HFFc6 (cell line): ENCODE measurements at places on chromosomes 3 and 15. TPM values are rescaled to one million over a fixed set of nuclear protein-coding genes. Genes with fewer than 3 reads are reported as not detected.

DNA sequence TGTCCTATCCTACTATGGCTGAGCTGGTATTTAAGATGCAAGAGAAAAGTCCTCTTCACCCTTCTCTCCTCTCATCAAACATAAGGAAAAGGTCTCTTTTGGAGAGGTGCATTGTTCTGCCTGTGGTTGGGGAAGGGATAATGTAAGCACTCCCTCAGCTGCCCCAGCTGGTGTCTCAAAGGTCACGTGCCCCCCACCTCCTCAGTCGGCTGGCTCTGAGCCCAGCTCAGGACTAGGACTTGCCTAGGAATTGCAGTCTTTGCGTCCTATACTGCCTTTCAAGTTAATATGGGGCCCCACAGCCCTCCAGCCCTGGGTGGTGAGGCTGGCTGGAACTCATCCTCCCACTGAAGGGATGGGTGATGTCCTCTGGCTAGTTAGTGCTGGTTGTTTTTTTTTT lies 29.7 kb downstream of the OR4F15 start:
- no peak overlapping the region for H3K4me3 ChIP-seq
- no peak overlapping the region for H3K27ac ChIP-seq
- DNase-seq: no peak
- no peaks in the 10 kb centered on the region; the same call in 1 of the 2 replicates for H3K4me1 ChIP-seq
- no peaks in the 10 kb centered on the region; the same call in none of the 2 replicates for H3K27me3 ChIP-seq

GRCh38 chr3:36944012-36944640 lies 728 bp downstream of the TRANK1 start:
- no peak overlapping the region for H3K27ac ChIP-seq
- peak overlapping the region; percentile 87 for H3K4me3 ChIP-seq
- peak; percentile 9 for DNase-seq
- H3K4me1 ChIP-seq: peaks cover 7% of the 10 kb centered on the region
- peaks cover 22% of the 10 kb centered on the region for H3K36me3 ChIP-seq

The SH3BP5 gene
- total RNA-seq: 12.4 and 15.2 TPM in 2 replicates

DNA sequence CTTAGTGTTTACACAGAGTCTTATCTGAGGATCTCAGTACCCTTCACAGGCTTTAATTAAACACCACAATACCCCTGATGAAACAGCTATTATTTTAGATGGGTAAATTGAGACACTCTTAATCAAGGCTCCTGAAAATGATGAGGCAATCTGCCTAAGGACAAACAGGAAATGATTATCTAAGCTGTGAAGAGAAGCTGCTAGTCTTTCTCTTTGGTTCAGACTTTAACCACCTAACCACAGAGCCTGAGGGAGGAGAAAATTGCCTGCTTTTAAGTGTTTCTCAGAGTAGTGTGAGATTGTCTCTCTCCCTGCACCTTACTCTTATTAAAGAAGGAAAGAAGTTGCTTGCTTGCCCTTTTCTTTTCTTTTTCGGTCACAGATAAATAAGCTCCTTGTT lies 364.3 kb upstream of the ADAMTS9 start:
- no peaks in the 10 kb centered on the region for H3K27me3 ChIP-seq
- no peak overlapping the region for H3K27ac ChIP-seq
- DNase-seq: no peak
- H3K4me1 ChIP-seq: no peaks in the 10 kb centered on the region

The TRIM42 gene
- total RNA-seq: not detected in 3 replicates

The NPHP3 gene
- total RNA-seq: 18.9 to 21.6 TPM (median 21.5 TPM) in 3 replicates

DNA sequence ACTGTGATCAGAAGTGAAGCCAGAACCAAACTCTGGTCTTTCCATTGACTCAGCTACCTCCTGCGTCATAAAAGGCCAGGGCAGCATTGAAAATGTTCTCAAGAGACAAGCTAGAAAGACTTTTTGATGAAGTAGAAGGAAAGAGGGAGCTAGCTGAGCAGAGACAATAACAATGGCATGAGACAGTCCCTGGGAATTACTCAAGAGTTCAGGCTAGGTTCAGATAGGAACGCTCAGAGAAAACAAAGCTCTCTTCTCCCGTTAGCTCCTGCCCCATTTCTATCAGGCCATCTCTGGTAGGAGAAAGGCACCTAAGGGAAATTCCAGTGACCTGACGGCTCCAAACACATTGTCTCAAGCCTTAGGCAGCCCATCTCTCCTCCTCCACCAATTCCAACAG lies 7.0 kb upstream of the OXTR start:
- H3K4me3 ChIP-seq: peak overlapping the region; percentile 23
- peaks cover 2% of the 10 kb centered on the region; the same call in 1 of the 2 replicates for H3K27me3 ChIP-seq
- peaks cover 58% of the 10 kb centered on the region for H3K4me1 ChIP-seq
- peak overlapping the region; percentile 83 for H3K27ac ChIP-seq
- H3K36me3 ChIP-seq: no peaks in the 10 kb centered on the region

The RBSN gene
- total RNA-seq: 17.7 to 20.9 TPM (median 18.8 TPM) in 3 replicates

The PCOLCE2 gene
- total RNA-seq: 0.47 to 17.3 TPM (median 0.92 TPM) in 3 replicates

The LMOD3 gene
- total RNA-seq: not detected in 3 replicates

The GOLGA8R gene
- total RNA-seq: 0.38 to 0.51 TPM in 2 of 3 replicates, not detected in the other

The PRTG gene
- total RNA-seq: 0.65 and 1.5 TPM in 2 replicates

- peak overlapping the region; percentile 84 for H3K4me3 ChIP-seq
- H3K4me1 ChIP-seq: peaks cover 90% of the 10 kb centered on the region
- H3K27ac ChIP-seq: peak overlapping the region; percentile 100
- peak; percentile 97 for DNase-seq
Measured at GRCh38 chr15:34810443-34811129, 15.2 kb upstream of the ACTC1 start.

GRCh38 chr3:153976891-153977554 lies 144.2 kb upstream of the ARHGEF26 start:
- no peak for DNase-seq
- H3K36me3 ChIP-seq: no peaks in the 10 kb centered on the region
- H3K27ac ChIP-seq: no peak overlapping the region
- H3K27me3 ChIP-seq: no peaks in the 10 kb centered on the region; the same call in 1 of the 2 replicates

- no peaks in the 10 kb centered on the region; the same call in 1 of the 2 replicates for H3K27me3 ChIP-seq
- no peak overlapping the region for H3K27ac ChIP-seq
- H3K36me3 ChIP-seq: peaks cover 5% of the 10 kb centered on the region
Measured at GRCh38 chr3:58529516-58530353, 7.3 kb downstream of the ACOX2 start.

The CSPG4 gene
- 81.5 to 111 TPM (median 91.6 TPM) in 3 replicates for total RNA-seq

The VGLL4 gene
- 31.7 and 38.7 TPM in 2 replicates for total RNA-seq

The PLSCR4 gene
- 6.7 and 10.4 TPM in 2 replicates for total RNA-seq

The GOLGA8S gene
- total RNA-seq: not detected in 2 replicates

DNA sequence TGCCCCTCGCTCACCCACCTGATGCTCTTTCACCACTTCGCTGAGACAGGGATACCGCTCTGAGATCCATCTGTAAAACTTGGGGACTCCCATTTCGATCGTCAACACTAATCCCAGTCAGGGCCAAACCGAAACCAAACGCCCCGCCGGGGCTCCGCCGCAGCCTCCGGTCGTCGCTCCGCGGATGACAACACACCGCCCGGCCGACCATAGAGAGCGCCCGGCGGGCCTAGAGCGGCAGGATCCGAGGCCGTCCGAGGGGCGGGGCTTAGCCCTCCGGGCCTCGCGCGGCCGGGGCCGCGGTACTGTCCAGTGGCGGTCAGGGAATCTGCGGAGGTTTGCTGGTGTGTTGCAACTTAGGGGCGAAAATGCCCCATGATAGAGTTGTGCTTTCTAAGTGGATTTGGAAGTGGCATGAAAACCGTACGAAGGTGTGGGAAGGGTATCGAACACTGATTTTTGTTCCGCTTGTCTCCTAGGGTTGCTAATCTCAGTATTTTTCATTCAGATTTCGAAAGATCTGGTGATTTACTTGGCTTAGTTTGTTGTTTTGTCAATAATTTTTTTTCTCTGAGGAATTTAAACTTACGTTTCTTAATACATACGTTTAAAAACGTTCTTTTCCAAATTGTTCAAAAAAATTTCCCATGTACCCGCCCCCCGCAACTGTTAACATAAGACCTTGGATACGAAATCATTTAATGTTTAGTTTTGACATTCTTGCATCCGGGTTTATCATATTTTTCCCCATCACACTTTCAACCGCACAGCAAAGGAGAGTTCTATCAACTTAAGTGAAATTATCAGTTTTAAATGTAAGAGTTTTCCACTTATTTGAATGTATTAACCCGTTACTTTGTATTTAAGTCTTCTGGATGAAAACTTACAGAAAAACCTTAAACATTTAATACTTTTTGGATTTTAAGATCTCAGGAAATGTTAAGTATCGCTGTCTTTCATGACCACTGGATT lies at the start of gene XRN1:
XRN1 (minus strand) TSS at position 186 of the 972 bp plus-strand sequence; CDS start at position 93, 93 bp downstream.
- H3K27me3 ChIP-seq: peaks cover 2% of the 10 kb centered on the region
- H3K27ac ChIP-seq: peak within 1 kb of the TSS; percentile 100
- H3K4me3 ChIP-seq: peak within 1 kb of the TSS; percentile 100
- DNase-seq: peak; percentile 95

The ITGB5 gene
- 211 to 331 TPM (median 278 TPM) in 3 replicates for total RNA-seq

The NUP210 gene
- total RNA-seq: 0.23 and 3.4 TPM in 2 replicates

GRCh38 chr3:24440760-24441464 lies 53.7 kb downstream of the THRB start:
- H3K4me3 ChIP-seq: no peak overlapping the region
- no peak for DNase-seq
- H3K4me1 ChIP-seq: no peaks in the 10 kb centered on the region
- H3K36me3 ChIP-seq: no peaks in the 10 kb centered on the region
- no peak overlapping the region for H3K27ac ChIP-seq

The PTPRG gene
- total RNA-seq: 31.6 to 32.1 TPM (median 31.7 TPM) in 3 replicates

- H3K36me3 ChIP-seq: peaks cover 59% of the 10 kb centered on the region
- no peaks in the 10 kb centered on the region; the same call in 1 of the 2 replicates for H3K27me3 ChIP-seq
- no peak overlapping the region; the same call in 1 of the 2 replicates for H3K4me3 ChIP-seq
- H3K4me1 ChIP-seq: peaks cover 15% of the 10 kb centered on the region
- no peak overlapping the region; the same call in 1 of the 2 replicates for H3K27ac ChIP-seq
Measured at GRCh38 chr3:123552095-123552714, 32.6 kb downstream of the HACD2 start.

DNA sequence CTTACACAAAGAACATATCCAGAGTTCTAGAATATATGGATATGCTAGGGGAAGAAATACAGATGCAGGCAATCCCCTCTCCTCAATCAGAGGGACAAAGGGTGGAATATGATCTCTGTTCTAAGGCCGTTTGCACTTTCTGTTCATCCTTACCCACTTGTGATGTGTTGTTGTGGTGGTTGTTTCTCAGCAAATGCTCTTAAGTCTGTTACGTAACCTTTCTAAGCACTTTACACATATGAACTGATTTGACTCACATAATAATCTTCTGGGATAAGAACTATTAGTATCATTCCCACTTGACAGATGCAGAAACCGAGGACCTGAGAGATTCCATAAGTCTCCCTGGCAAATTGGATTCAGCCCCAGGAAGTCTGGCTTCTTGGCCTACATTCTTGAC lies 40.5 kb downstream of the NGRN start:
- H3K27me3 ChIP-seq: peaks cover 2% of the 10 kb centered on the region; the same call in 1 of the 2 replicates
- H3K36me3 ChIP-seq: no peaks in the 10 kb centered on the region
- no peak overlapping the region for H3K27ac ChIP-seq
- no peak overlapping the region for H3K4me3 ChIP-seq
- H3K4me1 ChIP-seq: peaks cover 19% of the 10 kb centered on the region
- DNase-seq: no peak

DNA sequence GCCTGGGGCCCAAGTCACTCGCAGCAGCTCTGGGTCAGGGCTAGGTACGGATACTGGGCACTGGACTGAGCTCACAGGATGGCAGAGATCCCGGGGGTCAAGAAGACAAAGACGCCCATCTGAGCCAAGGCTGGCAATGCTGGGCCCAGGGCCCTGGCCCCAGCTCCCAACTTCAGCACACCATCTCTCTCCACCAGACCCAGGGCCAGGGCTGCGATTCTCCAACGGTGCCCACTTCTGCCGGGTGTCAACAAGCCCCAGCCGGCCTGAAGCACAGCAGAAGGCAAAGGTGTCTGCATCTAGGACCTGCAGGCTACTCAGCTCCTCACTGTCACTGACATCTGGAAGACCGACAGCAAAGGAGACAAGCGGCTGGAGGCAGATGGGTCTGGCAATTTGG lies 8.6 kb downstream of the WDR73 start:
- peaks cover 38% of the 10 kb centered on the region for H3K36me3 ChIP-seq
- H3K4me3 ChIP-seq: no peak overlapping the region
- H3K27ac ChIP-seq: no peak overlapping the region
- DNase-seq: no peak

DNA sequence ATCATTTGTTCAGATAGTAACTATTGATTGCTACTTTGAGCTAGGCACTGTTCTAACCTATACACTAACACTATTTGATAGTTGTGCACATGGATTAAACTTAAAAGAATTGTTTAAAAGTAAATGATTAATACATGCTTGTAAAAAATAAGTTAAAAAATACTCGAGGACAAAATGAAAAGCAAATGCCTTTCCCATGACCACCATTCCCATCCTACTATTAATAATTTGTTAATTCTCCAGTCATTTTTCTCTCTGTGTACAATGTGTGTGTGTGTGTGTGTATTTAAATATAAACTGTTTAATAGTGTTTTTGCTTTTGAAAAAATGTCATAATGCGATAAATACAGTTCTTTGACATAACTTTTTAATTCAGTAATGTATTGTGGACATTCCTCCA lies 78.7 kb upstream of the KCNMB2 start:
- no peak overlapping the region for H3K4me3 ChIP-seq
- no peaks in the 10 kb centered on the region for H3K4me1 ChIP-seq
- DNase-seq: no peak
- H3K27ac ChIP-seq: no peak overlapping the region
- H3K36me3 ChIP-seq: no peaks in the 10 kb centered on the region

The VEPH1 gene
- 31.1 to 72.7 TPM (median 49.8 TPM) in 3 replicates for total RNA-seq

The PTX3 gene
- 19.3 to 44.9 TPM (median 32.3 TPM) in 3 replicates for total RNA-seq
